NCI-H1930 (cell line): ENCODE measurements at places on chromosomes 2 and 18.

GRCh38 chr2:19357402-19358241, 801 bp downstream of the OSR1 start:
- no peak for DNase-seq

DNA sequence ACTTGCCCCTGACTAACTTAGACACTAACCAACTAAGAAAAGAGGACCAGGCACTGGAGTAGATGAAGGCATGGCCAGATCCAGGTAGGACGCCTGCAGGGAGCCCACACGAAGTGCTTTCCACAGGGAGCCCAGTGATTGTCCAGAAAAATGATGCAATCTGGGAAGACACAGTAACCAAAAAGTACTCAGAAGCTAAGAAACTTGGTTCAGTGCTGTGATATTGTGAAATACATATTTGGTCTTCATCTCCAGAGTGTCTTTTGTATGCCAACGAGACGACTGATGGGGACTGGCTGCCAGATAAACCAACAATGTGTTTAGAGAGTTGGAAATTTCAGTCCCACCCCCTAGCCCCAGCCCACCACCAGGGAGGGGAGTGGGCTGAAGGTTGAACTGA, 135.0 kb downstream of the SP3 start:
- no peak for DNase-seq

- no peak for DNase-seq
Measured at GRCh38 chr2:46196871-46197462, 100.2 kb upstream of the EPAS1 start.

DNA sequence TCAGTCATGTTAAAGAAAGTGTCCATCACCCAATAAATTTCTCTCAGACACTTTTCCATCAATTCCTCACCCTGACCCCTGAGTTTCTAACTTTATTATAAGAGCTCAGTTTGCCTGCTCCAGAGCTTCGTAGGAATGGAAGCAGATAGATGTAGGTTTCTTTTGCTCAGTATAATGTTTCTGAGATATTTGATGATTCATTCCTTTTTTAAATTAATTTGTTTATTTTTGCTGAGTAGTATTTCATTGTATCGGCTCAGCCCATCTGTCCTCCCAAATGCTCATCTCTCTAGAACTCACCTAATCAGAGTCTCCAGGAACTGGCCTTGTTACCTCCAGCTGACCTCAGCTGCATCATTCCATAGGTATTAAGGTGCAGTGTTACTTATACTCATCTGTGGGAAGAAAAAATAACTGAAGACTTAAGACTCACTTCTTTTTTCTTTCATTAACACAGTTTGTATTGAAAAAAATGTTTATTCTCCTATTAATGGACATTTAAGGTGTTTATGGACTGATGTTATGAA, 11.9 kb upstream of the BCL2L11 start:
- no peak for DNase-seq

- DNase-seq: no peak
Measured at GRCh38 chr2:69340101-69340775, 46.8 kb downstream of the GFPT1 start.

GRCh38 chr2:166944909-166945308, 56.6 kb downstream of the XIRP2 start:
- DNase-seq: no peak

GRCh38 chr2:120541553-120541932, 194.1 kb upstream of the GLI2 start:
- no peak for DNase-seq

GRCh38 chr2:28360718-28361293, 31.9 kb upstream of the FOSL2 start:
- no peak for DNase-seq

- DNase-seq: no peak
Measured at GRCh38 chr2:161905389-161906046, 168.5 kb downstream of the DPP4 start.

DNA sequence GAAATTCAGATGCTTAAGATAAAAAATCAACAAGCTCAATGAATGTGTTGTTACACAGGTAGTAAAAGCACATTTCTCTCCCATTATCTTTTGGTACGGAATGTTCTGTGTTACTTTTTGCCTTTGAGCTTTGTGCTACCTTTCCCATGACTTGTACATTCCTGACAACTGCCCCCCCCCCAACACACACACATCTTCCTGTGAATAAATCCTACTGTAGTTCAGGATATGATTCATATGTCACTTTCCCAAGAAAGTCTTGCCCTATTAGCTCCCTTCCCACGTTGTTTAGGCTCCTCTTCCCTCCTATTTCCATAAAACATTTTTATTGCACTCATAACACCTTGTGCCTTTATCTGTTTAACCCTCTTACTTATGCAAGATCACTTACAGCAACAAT, 442.6 kb upstream of the LRATD1 start:
- no peak for DNase-seq

GRCh38 chr2:105518897-105519296, 120.0 kb upstream of the FHL2 start:
- no peak for DNase-seq
